HCEC 1CT (cell line): ENCODE measurements at places on chromosomes 3 and 15.
A peak's percentile ranks its signal among the peaks of the same experiment; 100 is the strongest.

DNA sequence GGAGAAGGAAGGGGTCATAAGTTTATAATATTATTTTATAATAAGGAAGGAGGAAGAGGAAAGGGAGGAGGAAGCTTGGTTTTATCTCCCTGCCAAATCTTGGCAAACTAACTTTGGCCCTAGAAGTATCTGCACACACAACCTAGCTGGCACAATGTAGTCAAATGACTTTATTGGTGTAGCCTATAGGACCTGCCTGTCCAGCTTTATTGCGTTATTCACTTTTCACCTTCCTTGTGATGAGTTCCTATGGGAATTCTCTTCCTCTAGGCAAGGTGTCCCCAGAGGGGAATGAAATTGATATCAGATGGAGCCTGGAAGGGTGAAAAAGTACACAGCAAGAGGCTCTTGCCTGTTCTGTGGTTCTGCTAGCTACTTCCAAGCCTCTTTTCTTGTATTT is 111.2 kb upstream of the SLC25A36 start:
- no peak for DNase-seq

DNA sequence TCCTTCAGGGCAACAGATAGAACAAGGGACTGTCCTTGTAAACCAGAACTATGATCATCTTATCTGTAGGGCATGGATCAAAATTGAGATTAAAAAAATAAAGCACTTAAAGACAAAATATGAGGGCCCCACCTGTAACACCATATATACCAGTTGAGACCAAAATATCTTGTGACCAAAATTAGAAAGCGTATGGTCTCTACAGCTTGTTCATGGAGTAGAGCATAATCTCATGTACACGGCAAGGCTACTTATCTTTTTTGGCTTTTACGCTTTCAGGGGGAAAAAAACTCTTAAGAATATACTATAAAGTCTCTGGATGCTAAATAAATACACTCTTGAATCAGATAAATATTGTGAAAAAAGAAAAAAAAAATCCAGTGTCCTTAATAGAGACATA is 49.3 kb downstream of the ADAMTS9 start:
- no peak for DNase-seq

DNA sequence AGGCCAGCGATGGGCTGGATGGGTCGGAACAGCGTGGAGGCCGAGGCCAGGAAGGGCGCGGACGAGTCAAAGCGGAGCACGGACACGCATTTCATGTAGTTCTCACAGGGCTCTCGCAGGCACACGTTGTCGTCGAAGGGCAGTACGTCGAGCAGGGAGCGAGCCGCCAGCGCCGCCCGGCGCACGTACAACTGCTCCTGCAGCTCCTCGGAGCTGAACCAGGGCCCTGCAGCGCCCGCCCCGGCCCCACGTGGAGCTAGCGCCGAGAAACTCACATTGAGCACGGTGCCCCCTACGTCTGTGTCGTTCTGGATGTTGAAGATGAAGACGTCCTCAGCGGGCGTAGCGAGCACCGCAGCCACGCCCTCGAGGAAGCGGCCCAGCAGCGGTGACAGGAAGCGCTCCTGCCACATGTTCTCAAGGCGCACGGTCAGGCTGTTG is 5.8 kb downstream of the CELSR3 start:
- DNase-seq, result no peak

- DNase-seq, result peak; percentile 35
Measured at GRCh38 chr15:57356636-57357035, 19.7 kb upstream of the CGNL1 start.

DNA sequence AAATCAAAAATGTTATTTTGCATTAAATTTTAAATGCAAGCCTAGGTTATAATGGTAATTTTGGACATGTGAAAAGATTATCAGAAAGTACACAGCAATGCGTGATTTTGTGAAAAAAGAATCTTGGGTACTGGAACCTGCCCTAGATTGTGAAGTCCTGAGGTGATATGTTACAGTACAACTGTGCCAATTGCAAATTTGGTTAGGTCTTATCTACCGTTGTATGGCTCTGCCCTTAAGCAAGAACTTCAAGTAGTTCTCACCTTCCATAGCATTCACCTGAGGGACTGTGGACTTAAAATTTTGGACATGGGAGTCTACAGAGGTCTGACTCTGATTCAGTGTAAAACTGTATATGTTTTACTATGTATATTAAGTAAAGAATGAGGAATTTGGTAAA is 140.2 kb downstream of the PEX5L start:
- DNase-seq, result no peak

DNA sequence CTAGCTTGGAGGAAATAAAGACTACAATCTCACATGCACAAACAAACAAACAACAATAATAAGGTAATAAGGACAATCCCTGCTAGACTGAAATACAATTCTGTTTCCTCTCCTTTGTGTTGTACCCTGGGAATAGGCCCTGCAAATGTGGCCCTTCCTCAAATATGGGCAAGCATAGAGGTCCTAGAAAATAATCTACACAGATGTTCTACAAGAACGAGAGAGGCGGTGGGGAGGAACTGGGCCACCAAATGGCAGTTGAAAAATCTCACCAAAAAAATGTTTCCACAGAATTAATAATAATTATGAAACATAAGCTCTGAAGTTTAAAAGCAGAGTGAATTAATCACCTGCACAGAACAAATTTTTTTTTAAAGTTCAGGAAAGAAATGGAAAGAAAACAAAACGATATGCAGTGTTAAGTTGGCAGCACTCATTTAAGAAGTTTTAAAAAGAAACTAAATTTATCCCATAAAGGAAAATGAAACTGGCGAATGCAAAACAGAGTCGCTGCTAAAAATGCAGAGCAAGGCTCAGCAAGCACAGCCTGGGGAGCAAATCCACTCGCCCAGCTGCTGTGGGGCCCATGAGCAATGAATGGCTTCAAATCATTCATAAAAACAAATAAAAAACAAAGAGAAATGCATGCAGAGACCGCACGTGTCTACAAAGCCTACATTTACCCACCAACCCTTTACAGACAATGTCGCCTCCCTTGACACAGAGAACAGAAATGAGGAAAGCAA is 475.4 kb downstream of the OCA2 start:
- DNase-seq, result no peak

DNA sequence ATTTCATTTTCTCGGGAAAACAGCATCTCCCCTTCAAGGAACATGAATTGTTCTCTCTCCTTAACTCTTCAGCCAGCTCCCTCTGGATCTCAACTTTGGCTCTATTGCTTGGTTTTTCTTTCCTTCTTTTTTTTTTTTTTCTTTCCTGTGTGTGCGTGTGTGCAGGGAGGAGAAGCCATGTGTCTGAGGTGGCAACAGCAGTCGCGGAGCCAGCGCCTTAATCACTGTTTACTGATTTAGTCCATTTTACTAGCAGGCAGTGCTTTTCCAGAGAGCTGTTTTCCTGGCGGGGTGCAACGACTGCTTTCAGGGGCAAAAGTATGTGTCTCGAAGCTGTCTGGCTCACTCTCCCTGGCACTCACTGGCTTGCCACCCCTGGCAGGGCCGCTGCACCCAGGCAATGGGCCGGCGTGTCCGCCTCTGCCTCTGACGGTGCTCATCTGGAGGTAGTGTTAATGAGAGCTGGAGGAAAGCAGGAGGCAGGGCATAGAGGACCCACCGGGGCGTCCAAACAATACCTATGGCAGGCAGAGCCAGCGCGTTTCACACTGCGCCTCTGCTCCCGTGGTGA is 835.4 kb upstream of the NR2F2 start:
- no peak for DNase-seq

DNA sequence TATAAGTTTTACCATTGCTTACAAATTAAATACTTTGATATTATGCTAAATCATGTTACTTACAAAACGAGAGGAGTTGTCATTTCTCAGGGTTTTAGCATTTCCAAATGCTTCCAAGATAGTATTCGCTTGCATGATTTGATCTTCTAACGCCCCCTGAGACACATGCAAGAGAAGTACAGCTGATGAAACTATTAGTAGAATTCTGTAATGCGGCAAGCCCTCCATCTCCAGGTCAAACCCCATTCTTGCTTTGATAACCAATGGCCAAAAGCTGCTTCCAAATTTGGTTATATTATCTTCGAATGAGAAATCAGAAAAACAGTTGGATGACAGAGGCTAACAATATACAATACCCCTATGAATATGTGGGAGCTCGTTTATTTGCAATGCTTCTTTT is 14.7 kb downstream of the MYH15 start:
- no peak for DNase-seq

DNA sequence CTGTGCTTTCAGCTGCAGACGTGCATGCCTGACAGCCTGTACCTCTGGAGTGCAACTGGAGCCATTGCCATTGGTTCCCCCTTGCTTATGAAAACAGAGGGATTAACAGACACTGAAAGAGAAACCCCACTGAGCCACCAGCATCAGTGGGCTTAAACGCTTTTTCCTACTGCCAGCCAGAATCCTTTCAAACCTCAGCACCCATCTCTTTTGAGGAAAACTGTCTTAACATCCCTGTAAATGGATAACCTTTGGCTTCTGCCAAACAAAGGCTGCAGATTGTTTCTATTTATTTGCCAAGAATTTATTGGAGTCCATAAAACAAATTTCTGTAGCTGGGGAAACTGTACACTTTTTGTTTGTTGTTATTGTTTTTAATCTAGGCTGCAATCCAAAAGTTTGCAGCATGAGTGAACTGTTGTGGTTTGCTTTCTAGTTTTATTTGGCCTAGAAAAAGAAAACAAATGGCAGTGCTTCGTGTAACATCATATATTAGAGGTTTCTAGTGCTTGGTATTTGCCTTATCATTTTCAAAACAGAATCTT is 369.2 kb upstream of the IL12A start:
- DNase-seq, result peak; percentile 47

GRCh38 chr3:46947981-46948791 is 28.4 kb downstream of the CCDC12 start:
- DNase-seq, result no peak

- DNase-seq, result no peak
Measured at GRCh38 chr3:140708815-140709214, 31.0 kb downstream of the TRIM42 start.

DNA sequence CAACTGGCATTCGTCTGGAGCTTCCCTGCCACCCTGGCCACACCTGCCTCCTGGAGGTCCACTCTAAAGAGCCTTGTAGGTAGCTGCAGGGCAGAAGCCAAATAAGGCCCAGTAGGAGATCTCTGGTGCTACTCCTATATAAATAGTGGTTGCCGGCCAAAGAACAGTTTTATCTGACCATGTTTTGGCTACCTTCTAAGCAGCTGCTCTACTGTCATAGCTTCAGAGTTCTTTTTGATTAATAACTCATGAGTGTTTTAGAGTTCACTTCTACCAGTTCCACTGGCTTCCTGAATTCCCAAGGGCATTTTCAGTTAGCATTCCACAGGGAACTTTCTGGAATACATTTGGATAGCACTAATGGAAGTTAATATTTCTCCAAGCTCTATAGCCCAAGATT is 154.6 kb downstream of the B3GALNT1 start:
- no peak for DNase-seq

DNA sequence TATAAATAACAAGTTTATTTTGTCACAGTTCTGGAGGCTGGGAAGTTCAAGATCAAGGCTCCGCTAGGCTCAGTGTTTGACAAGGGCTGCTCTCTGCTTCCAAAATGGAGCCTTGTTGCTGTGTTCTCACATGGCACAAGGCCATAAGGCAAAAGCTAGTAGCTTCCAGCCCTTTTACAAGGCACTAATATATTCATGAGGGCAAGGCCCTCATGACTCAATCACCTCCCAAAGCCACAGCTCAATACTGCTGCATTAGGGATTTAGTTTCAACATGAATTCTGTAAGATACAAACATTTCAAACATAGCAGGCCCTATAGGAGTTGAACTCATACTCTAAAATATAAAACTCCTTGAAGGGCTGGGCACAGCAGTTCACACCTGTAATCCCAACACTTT is 30.2 kb downstream of the ZBTB11 start:
- peak; percentile 47 for DNase-seq

DNA sequence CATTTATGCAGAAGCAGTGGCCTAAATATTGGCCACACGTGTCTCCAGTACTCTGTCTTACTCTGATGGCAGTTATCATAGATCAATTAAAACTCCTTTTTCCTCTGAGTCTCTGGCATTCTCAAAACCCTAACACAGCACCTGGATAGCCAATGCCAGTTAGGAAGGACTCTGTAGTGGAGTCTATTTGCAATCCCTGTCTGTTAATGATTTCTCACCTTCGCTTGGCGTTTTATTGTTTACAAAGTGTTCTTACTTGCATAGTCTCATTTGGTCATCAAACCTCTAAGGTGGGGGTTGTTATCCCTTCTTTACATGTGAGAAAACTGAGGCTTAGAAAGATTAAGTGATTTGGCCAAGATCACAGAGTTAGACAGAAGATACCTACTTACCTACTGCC is 258.8 kb downstream of the IL5RA start:
- DNase-seq, result no peak

DNA sequence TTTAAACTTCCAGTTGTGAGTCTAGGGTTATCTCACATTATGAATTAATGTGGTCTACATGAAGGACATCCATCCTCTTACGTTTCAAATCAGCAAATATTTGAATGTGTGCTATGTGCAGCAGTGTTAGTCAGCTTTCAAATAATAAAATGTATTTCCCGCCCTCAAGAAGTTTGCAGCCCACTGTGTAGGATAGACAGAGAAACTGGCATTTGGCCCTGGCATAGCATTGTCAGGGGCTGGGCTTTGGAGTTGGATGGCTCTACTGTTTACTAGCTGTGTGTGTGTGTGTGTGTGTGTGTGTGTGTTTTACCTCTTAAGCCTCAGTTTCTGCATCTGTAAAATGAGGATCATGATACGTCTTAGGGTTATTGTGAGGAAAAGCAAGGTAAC is 400.5 kb upstream of the C2CD4B start:
- DNase-seq, result no peak

- no peak for DNase-seq
Measured at GRCh38 chr3:111968319-111969054, 10.3 kb upstream of the ABHD10 start.

GRCh38 chr3:173513123-173513522 is 115.6 kb downstream of the NLGN1 start:
- no peak for DNase-seq

GRCh38 chr15:60647246-60647645 is 168.3 kb upstream of the ICE2 start:
- DNase-seq, result no peak

DNA sequence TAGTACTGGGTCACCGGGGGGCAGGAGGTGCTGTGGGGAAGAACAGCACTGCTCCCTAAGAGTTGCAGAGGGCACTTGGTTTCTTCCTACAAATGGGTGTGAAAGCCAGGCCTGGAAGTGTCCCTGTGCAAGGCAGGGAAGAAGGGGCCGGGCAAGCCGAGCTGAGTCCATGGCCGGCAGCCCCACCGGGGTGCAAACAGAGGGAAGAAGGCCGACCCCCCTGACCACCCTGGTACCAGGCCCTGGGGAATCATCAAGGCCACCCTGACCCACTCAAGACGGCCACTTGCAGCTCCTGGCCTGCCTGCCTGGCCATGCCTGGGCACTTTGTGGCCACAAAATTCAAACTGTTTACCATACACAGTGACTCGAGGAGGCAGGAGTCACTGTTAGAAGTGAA is 8.7 kb upstream of the DNAJB8 start:
- DNase-seq, result no peak

GRCh38 chr3:16583551-16583950 is 21.7 kb downstream of the DAZL start:
- DNase-seq, result no peak
